Stimulated activated naive CD8-positive, alpha-beta T cell treated with anti-CD3 and anti-CD28 coated beads, Interleukin-15, Interleukin-2, amounts not matched to agents 100 U/mL and 50 U/mL, for 24 hours (primary cell): ENCODE measurements at places on chromosomes 5 and 9.

DNA sequence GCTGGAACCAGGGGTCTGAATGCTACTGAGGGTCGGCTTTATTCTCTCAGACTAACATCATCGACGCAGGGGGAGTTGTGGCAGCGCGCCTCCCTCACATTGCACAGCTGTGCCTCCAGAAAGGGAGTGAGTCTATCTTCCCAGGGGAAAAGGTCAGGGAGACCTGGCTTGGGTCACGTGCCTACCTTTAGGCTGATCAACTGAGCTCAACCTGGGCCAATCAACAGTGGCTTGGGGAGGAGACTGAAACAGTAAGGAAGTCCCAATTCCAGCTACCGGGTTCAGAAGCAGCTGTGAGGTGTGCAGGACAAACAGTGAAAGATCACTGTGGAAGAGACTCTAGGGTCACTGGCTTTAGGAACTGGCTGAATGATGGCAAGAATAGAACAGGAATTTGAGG is 14.3 kb downstream of the SNX30 start:
- DNase-seq: no peak

DNA sequence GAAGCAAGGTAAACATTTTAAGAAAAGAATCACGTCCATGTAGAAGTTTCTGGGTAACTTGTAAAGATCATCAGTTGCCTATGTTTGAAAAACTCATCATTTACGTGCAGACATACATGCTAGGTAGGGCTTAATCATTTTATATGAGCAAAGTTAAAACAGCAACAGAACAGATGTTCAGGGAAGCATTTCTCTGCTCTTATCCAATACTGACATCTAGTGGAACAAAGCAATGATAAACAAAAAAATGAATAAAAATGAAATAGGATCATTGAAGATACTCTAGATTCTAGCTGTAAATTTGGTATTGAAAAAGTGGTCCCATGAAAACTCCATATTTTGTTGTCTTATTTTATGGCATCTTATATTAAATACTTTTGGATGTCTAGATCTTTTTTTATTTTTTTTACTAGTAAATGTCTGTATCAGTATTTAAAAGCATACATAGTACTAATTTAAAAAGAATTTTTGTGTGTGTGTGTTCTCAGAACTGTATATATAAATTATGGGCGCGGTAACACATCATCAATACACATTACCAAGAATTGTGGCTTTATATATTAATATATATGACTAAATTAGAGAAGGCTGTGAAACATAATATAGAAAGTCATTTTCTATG is 1050.2 kb downstream of the CDH12 start:
- DNase-seq: no peak

GRCh38 chr5:56339732-56340131 is 106.6 kb upstream of the ANKRD55 start:
- DNase-seq: no peak

DNA sequence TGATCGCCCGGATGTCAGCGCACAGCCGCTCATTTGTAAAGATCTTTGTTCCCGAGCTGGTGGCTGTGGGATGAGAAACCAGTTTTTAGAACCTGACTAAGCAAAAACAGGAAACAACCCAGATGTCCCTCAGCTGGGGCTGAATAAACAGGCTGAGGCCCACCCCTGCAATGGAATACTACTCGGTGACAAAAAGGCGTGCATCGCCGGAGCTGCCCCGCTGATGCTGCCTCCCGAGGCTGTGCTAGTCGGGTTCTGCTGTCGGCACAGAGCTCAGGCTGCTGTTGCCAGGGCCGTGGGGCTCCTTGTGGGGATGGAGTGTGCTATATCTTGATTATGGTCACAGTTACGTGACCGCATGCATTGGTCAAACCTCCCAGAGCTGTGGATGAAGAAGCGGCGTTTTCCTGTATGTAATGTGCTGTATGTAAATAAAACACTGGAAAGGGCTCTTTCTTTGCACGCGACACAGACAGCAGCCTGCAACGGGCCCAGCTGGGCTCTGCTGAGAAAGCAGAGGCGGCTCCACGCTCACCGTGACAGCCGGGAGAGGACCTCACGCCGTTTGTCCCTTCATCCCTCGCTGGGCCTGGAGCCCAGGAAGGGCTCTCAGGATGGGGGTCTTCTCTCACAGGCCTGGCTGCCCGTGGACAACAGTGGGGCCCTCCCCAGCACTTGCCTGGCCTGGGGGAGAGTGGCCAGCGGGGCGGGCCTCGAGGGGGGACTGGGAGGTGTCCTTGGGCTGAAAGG is 51.5 kb upstream of the RNU6ATAC start:
- DNase-seq: no peak

DNA sequence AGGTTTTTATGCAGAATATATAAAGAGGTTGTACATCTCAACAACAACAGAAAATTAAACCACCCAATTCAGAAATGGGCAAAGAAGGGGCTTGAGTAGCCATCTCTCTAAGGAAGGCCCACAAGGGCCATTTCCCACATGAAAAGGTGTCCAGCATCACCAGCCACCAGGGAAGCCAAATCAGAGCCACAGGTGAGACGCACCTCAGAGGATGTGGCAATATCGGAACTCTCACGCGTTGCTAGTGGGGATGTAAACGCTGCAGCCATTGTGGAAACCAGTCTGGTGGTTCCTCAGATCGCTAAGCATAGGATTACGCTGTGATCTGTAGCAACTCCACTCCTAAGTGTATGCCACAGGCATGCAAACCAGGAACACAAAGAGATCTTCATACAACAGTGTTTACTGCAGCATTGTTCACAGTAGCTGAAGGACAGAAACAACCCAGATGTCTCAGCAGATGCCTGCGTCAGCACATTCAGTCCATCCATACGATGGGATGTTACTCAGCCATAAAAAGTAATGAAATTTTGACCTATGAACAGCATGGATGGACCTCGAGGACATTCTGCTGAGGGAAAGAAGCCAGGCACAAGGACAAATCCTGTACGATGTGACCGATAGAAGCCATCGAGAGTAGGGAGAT is 84.3 kb upstream of the CACNA1B start:
- no peak for DNase-seq

- DNase-seq: no peak
Measured at GRCh38 chr5:126595486-126596083, 566 bp upstream of the ALDH7A1 start.

GRCh38 chr5:80376557-80376956 is 31.3 kb upstream of the ZFYVE16 start:
- DNase-seq: no peak

DNA sequence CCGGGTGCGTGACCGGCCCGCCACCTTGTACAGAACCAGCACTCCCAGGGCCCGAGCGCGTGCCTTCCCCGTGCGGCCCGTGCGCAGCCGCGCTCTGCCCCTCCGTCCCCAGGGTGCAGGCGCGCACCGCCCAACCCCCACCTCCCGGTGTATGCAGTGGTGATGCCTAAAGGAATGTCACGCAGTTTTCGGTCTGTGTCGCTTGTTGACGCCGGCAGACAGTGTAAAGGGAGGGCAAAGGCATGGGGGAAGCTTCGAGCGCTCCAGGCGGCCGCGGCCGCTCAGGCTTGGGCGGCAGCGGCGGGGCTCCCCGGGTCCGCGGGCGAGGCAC is 1.3 kb downstream of the LRRC26 start:
- peak; percentile 34 for DNase-seq

GRCh38 chr9:101317735-101318134 is 67.1 kb downstream of the BAAT start:
- no peak for DNase-seq

DNA sequence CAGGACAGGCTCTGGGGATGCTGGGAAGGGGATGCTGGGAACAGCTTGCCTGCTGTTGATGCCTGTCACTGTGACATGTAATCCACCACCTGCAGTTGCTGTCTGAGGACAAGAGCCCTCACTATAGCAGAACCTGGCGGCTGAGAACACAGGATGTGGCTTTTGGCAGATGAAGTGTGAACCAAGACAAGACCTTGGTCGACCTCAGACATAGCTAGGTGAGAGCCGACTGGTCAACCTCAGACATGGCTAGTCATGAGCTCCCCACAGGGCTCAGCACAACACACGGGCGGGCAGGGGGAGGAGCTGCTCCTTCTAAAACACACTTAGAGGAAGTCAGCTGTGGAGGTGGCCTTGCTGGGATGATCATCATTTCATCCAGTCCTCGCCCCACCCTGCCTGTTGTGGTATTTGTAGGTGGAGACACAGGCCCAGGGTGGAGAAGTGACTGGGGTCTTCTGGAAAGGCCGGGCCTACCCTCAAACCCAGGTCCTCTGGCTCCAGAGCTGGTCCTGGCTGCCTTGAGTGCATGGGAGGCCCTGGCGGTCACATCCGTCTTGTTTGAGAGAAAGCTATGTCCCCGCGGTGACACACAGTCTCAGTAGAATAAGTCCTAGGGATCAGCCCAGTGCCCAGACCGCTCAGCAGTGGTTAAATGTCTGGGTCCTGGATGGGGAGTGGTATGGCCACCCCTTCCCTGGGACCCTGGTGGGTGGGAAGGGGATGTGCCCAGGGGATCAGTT is 6.1 kb downstream of the SUSD3 start:
- peak; percentile 87 for DNase-seq

GRCh38 chr5:131223751-131224386 is 40.0 kb upstream of the CDC42SE2 start:
- no peak for DNase-seq

- no peak for DNase-seq
Measured at GRCh38 chr9:105259274-105259673, 14.8 kb downstream of the SLC44A1 start.
